ENCODE measurements at places on chromosomes 2 and 18.

DNA sequence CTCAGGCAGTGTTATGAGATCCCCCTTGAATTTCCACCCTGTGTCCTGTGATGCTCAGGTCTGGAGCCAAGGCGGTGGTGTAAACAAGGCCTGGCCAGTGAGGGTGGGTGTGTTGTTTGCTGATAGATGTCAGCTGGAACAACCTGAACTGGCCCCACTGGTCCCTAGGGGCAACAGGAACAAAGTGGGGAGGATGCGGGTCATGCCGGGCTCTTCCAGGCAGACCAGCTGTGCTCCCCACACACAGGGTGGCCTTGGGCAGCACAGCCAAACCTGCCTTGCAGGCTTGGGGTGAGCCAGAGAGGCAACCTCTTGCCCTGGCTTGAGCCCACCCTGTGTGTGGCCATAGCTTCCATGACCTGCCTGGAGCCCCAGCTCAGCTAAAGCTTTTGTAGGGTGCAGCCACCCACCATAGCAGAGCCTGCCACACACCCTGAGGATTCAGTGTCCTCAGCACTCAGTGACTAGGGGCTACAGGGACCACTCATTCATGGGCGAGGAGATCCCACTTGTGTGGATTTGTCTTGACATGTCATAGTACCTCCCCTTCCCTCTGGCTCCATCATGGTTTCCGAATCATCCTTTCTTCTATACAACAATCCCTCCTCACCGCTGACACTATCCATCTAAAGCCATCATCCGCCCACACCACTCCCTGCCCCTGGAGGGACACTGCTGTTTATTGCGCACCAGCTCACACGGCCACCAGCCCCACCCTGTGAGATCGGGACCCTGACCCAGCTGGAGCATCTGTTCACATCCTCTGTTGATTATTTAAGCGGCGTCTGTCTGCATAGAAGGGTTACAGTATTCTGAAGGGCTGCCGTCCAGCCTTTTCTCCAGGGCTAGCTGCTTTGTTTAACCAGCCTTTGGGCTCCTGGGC is 268.8 kb downstream of the CYP26B1 start:
- DNase-seq: no peak

DNA sequence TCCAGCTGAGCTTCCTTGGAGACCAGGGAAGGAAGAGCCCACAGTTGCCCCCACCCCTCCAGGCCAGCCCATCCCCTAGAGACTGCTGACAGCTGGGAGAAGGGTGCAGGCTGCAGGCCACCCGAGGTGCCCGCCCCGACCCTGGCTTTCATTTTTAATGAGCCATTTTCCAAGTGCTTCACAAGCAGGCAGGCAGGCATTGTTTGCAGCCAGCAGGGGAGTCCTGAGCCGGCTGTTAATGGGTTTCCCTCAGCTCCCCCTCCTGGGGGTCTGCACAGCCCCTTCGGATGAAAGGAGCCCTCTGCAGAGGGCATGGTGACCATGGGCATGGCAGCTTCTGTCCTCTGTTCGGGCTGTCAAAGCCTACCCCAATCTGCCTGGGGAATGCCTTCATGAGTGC is 94.5 kb downstream of the ZBTB7C start:
- DNase-seq: no peak

- DNase-seq: no peak
Measured at GRCh38 chr2:26077291-26077690, 43.4 kb downstream of the RAB10 start.

GRCh38 chr2:101958061-101958460 is 33.7 kb upstream of the IL1R2 start:
- DNase-seq: no peak

- DNase-seq: no peak
Measured at GRCh38 chr2:61900281-61900680, 5.2 kb upstream of the COMMD1 start.

DNA sequence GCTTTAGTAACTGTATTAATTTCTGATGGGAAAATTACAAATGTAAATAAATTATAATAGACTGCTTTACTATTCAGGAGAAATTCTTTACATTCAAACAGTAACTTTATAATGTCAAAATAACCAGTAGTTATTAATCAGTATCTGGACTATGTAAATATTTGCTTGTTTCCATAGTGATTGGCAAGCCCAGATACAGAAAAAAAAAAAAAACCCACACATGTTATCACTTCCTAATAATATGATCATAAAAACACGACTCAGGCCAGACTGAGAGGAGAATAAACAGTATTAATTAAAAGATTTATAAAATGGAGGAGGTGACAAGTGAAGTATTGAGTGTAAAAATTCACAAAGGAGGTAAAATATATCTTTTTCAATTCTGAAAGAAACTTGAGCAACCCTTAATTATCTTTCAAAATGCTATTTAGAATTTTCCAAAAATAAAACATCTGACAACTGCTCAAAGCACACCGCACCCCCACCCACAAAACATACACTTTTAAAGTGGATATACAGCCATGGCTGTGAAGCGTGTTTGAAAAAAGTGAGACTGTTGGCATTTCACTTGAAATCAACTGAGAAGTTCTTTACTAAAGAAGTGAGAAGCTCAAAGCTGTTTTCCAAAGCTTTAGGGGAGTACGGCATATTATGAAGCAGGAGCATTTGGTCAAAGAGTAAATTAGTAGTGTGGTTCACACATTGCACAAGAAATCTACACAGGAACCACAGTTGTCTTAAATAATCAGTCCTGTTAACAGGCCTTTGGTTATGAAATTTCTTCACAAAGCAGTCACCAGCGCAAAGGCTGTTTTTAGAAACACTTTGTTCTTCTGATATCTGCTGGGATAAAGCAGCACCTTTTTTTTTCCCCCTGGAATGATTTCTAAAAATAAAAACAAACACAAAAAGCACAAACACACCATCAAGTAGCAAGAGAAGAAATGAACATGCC is 475.8 kb downstream of the TXNL1 start:
- DNase-seq: no peak

DNA sequence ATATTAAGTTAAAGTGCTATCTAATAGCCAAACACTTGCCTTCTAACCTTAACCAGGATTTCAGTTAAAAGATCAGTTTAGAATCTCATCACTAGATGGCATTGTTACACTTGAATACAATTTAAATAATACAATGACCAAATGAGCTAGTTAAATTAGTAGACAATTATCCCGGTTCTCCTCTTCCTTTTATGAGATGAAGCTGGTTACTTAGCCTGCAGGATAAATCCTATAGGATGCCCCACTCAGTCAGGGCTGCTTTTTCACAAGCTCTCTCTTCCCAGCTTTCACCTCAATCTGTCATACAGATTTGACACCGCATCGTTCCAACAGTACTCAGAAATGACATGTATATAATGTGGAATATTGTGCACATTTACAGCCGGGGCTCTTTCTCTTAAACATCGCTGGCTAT is 678.8 kb downstream of the KCNJ3 start:
- no peak for DNase-seq

DNA sequence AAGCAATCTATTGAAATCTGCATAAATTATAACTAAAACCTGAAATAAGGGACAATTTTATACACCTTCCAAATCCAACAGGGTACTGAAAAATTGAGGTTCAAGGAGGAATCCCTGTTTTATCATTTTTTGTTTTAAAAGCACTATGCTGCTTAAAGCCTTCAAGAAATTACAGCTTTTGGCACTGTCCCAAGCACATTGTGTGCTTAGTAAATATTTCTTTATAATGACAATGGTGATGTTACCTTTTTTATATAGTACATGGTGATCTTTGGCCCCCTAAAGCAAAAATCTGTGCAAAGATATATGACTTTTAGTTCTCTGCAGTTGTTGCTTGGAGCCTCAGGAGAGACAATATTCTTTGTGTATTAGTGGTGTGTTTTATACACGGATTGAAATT is 71.6 kb upstream of the EFEMP1 start:
- DNase-seq: no peak

DNA sequence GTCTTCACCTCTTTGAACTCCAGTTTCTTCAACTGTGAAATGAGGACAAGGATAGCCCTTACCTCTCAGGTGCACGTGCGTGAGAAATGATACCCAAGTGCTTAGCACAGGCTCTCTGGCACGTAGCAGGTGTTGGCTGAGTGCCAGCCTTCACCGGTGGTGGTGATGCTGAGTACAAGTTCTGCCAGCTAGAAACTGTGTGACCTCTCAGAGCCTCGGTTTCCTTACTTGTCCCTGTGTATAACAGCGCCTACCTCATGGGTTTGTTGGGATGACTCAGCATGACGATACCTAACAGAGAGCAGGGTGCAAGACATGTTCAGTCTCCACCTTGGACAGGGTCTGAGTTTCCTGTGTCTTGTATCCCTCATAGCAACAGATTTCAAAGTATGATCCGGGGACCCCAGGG is 205.1 kb downstream of the TNS1 start:
- DNase-seq: no peak

GRCh38 chr18:36327352-36328316 is 30.1 kb downstream of the FHOD3 start:
- no peak for DNase-seq
